Retinal pigment epithelial cell (primary cell): ENCODE measurements at places on chromosomes 7 and 10.

GRCh38 chr7:135335628-135336139 lies 102.0 kb downstream of the STRA8 start:
- peak; percentile 90 for DNase-seq

GRCh38 chr7:106288263-106288662 lies 3.5 kb upstream of the NAMPT start:
- DNase-seq: no peak

DNA sequence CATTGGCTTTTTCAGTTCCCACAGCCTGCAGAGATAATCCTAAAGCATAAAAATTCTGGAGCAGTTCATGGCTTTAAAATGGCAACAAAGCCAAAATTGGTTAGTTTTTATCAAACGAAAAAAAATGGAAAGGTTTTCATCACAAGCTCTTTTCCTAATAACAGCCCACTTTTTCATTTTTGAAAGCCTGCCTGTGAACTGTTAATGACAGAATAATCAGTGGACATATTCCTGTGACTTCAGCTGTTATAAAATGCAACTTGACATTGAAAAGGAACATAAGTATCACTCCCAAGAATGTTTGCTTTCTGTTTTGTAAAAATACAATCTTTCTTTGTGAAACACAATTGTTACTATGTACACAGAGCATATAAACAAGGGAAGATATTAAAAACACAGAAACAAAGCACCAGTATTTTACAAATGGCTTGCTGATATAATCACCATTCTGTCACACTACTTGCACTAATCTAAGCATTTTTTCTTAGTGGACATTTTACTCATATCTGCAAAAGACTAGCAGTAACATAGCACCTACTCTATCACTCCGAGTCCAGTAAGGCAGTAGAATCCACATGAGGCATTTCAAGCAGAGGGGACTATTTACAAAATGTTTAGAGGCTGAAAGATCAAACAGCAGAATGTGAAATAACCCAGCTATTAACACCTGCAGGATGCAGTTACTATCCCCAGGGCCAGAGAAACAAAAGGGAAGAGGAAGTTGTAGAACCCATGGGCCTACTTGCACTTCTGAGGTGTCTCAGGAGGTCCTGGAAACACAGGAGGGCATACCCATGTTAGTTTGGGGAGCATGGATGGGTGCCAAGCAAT lies 26.4 kb downstream of the MACC1 start:
- no peak for DNase-seq

GRCh38 chr10:117152668-117153067 lies 14.6 kb upstream of the VAX1 start:
- no peak for DNase-seq

DNA sequence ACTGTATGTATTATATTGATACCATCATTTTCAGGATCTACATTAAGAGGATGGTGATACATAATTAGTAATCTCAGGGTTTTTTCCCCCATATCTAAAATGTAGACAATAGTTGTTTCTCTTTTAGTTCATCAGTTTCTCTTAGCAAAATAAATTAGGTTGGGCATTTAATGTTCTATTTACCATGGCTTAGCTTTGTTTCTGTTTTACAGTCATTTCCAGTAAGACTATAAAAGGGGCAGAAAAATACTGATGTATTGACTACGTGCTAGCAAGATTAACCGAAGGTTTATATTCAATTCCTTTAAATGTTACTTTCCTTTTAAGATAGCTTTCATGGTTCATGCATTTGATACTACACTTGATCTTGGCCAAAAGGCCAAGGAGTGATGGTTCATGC lies 26.2 kb downstream of the SUV39H2 start:
- DNase-seq: no peak

- DNase-seq: no peak
Observed at GRCh38 chr7:3238525-3239210, 62.4 kb upstream of the SDK1 start.

- no peak for DNase-seq
Observed at GRCh38 chr7:9264395-9264794, 831.0 kb downstream of the NXPH1 start.

GRCh38 chr7:155466142-155466813 lies 8.3 kb downstream of the EN2 start:
- no peak for DNase-seq

- DNase-seq: no peak
Observed at GRCh38 chr10:5373307-5373706, 8.5 kb downstream of the UCN3 start.

GRCh38 chr7:34107276-34107675 lies 201.9 kb downstream of the BMPER start:
- DNase-seq: no peak

GRCh38 chr7:121558288-121558687 lies 162.2 kb upstream of the FAM3C start:
- no peak for DNase-seq

GRCh38 chr7:831596-832166 lies 595 bp upstream of the SUN1 start:
- DNase-seq: peak; percentile 80

DNA sequence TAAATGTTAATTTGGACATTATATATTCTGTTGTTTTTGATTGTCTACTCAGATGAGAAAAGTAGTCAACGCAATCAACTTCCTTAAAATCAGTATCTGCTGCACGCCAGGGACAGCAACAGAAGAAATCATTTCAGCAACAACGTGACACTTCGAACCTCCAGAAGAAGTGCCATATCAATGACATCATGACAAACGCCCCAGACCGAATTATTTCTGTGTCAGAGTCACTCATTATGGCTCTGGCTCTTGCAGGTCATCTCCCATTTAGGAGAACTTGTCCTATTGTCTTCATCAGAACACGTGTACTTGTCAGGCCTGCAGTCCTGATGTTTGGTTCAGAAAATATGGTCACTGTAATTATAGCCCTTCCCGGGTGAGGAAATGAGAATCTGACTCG lies 276.3 kb downstream of the ADARB2 start:
- DNase-seq: no peak
